Uterus (tissue), 4 donors: ENCODE measurements at places on chromosomes 4 and X. TPM values are rescaled to one million over a fixed set of nuclear protein-coding genes. Genes with fewer than 3 reads are reported as not detected.

DNA sequence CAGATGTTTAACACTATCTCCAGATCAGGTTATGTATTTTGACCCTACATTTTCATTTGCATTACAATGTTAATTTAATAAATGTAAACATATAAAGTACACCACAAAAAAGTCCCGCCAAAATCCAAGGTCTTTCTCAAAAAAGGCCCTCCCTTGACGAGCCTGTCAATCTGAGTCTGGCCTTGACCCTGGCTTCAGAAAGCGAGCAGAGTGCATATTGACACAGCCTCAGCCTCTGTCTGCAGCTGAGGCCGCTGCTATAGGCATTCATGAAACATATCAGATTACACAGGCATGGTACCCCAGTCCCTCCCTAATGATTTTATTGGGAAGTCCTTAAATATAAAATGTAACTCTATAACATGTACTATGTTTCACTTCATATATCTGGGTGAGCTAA lies 6.2 kb downstream of the MBNL3 start:
- DNase-seq: no peak

- DNase-seq: no peak
Measured at GRCh38 chr4:69910016-69910782, 20.7 kb upstream of the CSN1S1 start.

- no peak for DNase-seq
Measured at GRCh38 chr4:59553063-59553720, 1646.9 kb upstream of the ADGRL3 start.

- no peak for DNase-seq
Measured at GRCh38 chrX:54928876-54929275, 8.3 kb downstream of the TRO start.

Gene NDNF
- total RNA-seq: 1.5 TPM

DNA sequence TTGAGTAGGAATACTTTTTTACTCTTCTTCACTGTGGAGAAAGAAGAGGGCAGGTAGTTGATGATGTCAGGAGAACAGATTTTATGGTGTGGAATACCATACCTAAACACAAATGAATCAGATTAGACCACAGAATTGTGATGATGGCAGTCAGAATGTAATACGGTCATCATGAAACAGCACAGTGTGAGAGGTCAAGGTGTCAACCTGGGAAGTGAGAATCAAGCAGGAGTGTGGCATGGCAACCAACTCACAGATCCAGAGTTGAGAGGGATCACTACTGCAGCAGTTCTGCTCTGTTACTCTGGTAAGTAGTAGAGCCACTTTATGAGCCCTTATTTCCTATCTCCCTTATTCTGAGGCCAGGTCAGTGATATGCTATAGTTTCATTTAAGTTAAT lies 27.7 kb downstream of the METTL14 start:
- no peak for DNase-seq

Gene FATE1
- not detected for total RNA-seq

- DNase-seq: no peak
Measured at GRCh38 chrX:2863646-2864045, 34.9 kb downstream of the GYG2 start.

DNA sequence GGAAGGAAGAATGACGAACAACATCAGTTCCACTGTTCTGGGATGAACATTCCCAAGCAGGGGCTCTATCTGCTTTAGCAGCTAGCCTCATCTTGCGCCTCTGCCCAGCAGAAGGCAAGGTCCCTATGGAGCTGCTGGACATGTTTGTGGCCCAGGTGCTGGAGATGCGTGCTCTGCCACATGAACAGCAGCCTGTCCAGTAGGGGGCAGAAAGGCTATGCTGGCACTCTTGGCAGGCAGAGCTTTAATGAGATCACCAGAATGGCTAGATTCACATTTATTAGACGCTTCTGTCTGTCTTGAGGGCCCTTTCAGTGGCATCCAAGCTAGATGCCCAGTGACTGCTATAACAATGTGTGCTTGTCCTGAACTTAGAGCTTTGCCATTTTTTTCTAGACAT lies 1826.0 kb downstream of the STIM2 start:
- DNase-seq: no peak

DNA sequence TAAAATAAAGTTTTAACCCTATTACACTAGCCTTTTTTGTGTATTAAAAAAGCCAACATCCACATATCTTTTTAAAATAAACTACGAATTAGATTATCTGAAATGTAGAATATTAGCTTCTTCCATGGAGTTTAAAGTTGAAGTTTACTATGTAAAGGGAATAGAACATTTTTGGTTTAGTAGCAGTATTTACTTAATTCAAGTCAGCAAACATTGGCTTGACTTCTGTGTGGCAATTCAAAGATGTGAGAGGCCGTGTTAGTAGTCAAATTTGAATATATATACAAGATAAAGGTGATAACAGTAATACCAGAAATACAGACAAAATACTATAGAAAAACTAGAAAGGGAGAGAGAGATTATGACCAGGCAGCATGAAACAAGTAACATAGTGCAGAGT lies 115.1 kb upstream of the IL13RA1 start:
- no peak for DNase-seq

Gene SRPK3
- total RNA-seq: 4.6 TPM

GRCh38 chr4:31461421-31461820 lies 741.3 kb downstream of the PCDH7 start:
- DNase-seq: no peak

Gene ZNF157
- 2.4 TPM for total RNA-seq

DNA sequence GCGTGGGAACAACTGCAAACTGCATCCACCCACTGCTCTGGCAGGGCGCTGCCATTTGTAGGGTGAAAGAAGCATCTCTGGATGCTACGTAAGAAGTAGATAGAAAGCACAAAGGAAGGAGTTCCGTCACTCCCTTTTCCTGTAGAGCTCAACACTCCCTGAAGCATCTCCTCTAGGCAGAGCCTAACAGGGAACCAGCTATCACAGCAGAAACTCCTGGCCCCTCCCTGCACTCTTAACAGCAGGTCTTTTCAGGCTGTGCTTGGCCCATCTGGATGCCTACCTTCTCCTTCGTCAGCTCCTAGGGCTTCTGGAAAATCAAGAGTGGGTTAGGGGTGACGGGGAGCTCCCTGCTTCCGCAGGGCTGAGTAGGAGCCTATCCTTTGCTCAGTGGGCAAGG lies 112.9 kb upstream of the TLL1 start:
- DNase-seq: no peak

DNA sequence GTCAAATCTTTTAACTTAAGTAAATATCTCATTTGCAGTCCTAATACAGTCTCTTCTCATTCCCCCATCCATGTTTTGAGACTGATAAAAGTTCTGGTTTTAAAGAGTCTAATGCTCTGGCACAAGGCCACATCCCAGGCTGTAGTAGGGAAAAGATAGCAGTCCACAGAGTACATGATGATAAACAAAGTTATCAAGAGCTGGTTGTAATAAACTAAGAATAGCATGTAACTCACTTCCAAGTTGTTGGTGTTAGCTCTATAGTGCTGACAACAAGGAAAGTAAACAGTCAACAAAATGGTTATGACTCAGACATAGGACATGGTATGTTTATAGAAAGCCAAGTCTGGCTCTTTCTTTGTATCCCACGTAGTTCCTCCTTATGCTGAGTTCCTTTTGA lies 21.8 kb upstream of the AREG start:
- DNase-seq: no peak

GRCh38 chr4:15906020-15906443 lies 32.5 kb downstream of the FGFBP1 start:
- DNase-seq: no peak

Gene COX7B2
- total RNA-seq: not detected

DNA sequence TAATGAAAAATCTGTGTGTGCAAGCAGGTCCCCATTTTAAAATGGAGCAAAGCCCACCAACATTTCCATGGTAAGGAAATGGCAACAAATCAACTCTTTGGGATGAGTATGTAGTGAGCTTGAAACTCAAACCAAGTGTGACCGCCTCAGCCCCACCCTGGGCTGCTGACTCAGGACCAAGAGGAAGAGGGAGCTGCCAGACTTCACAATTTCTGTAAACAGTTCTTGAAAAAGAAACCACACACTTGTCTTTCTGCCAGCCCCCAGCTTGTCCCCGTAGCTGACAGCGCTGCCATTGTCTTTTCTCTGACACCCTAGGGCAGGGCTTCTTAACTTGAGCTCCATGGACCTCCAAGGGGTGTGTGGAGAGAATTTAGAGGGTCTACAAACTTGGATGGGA lies 10.3 kb downstream of the RTL5 start:
- DNase-seq: peak; percentile 45

DNA sequence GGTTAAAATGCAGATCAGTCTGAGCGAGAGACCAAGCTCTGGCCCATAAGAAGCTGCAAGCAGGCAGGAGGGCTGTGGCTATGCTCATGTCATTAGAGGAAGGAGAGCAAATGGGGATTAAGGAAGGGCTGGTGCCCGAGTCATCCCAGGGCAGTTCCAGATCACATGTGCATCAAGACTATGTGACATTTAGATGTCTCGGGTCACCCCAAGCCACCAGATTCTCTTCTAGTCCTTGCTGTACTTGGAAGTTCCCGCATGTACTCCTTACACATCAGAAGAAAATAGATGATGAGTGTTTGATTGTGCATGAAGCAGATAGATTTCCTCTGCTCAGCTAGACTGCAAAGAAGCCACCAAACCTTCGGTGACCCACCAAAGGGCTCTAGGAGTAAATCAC lies 42.1 kb upstream of the KLHL34 start:
- no peak for DNase-seq

- peak; percentile 78 for DNase-seq
Measured at GRCh38 chr4:37977471-37978247, 17.5 kb downstream of the PTTG2 start.

- no peak for DNase-seq
Measured at GRCh38 chr4:64814616-64815015, 405.4 kb upstream of the TECRL start.

Gene CD99
- 189 TPM for total RNA-seq

DNA sequence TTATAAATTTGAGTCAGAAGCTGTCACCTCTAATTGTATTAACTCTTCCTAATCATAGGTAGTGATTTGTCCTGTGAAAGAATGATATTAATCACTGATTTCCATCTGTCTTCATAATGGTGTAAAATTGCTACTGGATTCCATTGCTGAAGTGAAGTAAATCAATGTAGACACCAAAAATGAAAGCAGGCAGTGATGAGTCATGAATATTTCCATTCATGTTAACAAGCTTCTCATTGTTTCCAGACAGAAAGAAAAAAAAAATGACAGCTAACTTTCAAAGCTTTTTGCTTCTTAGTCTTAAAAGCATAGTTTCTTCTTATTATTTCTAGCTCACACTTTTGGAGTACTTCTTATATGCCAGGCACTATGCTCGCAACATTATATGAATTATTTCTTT lies 21.5 kb downstream of the FAM114A1 start:
- DNase-seq: no peak

- DNase-seq: no peak
Measured at GRCh38 chr4:83178029-83178428, 63.5 kb upstream of the PLAC8 start.

GRCh38 chr4:149707862-149708261 lies 107.8 kb downstream of the IQCM start:
- no peak for DNase-seq

- DNase-seq: no peak
Measured at GRCh38 chr4:28948501-28948900, 1771.7 kb upstream of the PCDH7 start.

Gene KDM5C
- 106 TPM for total RNA-seq

GRCh38 chr4:147732518-147733235 lies 789 bp downstream of the ARHGAP10 start:
- peak; percentile 45 for DNase-seq

DNA sequence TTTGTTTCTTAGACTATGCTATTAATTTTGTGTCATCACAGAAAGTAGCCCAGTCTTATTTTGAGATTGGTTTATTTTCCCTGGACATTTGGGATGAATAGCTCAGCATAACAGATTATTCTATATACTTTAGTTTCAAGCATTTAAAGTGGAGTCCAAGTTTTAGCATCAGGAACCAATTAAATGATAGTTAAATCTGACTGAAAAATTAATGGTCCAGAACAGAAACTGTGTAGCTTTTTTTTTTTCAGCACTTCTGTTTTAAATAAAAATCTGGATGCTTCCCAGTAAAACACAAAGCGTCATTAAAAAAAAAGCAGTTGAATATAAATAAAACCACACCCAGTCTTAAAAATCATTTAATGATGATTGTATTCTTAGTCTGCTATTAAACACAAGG lies 59.4 kb upstream of the PITX2 start:
- no peak for DNase-seq

GRCh38 chr4:158722291-158722916 lies 792 bp downstream of the PPID start:
- DNase-seq: no peak

Gene INPP4B
- 34.7 TPM for total RNA-seq

DNA sequence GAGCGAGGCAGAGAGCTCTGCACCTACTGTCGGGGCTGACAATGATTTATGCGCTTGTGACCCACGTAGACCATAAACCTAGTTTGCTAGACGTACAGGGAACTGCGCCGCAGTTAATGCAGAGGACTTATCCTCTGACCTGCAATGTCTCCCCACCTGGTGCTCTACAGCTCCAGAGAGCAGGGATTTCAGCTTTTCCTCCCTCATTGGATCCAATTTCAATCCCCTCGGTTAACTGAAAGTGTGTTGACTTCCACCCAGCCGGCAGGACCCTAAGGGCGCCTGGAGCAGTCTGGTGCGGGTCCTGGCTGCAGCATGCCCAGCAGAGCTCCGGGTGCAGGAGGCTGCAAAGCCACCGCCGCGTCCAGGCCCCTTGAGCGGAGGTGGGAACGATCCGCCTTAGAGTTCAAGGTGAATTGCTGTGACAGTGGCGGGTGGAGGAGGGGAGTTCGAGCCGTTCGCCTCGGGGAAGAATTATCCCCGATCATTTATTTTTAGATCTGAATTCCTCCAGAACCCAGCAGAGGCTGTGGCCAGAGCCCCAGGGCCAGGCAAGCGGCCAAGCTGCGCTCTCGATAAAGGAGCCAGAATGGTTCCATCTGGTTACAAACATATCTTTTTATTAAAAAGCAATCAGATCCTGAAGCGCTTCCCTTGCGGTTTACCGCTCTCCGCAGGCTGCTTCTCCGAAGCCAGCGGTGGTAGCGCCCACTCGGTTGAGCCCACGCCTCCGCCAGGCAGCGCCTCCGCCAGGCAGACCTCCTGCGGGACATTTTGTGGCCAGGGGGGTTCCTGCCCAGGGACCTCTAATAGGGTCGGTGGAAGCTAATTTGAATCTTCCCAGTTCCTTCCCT lies 66.0 kb downstream of the FBXO8 start:
- DNase-seq: no peak

DNA sequence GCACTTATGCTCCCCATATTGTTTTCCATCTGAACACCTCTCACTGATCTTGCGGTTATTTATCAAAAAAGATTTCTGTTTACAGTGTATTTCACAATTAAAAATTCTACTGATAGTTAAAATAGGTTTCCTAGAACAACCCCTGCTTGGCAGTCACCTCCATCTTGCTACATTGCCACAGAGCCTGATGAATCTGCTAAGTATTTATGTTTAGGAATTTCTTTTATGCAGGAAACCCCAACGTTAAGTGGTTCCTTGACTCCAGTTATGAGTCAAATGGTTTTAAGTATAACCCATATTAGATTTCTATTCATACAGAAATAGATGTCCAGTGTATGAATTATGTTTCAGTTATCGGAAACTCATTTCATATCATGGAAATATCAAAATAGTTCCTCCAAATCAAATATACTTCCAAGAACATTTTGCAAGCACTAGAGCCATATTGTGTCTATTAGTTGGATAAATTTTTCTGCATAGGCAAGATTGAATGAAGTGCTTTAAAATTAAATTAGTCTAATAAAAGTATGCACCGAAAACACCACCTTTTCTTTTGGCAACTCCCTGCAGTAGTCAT lies 20.6 kb downstream of the GALNT7 start:
- DNase-seq: no peak
